ENCODE measurements at places on chromosomes 3 and 15.

DNA sequence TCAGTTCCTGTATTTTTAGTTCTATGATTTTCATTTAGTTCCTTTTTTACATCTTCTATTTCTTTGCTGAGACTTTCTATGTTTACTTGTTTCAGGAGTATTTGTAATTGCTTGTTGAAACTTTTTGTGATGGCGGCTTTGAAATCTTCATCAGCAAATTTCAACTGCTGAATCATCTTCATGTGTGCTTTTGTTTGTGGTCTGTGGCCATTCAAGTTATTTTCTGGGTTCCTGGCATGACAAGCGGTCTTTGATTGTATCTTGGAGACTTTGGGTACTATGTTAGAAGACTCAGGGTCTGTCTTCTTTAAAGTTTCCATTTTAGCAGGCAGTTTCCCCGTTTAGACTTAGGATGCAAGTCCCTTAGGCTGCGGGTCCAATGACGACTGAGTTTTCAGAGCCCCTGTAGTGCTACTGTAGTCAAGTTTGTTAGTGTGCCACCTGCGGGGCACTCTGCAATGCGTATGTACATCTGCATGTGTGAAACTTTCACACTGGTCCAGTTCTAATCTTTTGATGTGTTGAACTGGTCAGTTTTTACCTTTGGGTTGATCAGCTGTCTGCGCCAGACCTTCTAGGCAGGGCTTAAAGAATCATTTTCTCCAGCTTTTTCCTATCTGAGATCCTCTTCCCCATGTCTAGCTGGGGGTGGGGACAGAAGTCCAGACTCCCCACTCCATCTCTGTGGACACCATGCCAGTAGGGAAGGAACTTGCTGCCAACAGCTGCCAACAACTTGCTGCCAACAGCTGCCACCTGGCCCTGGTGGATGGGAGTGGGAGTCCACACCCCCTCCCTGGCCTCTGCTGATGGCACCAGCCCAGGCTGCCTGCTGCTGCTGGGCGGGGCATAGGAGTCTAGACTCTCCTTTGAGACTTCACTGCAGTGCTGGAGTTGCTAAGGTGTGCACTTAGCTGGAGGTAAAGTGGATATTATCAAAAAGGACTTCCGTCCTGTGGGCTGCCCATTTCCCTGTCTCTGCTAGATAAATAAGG is 190.9 kb downstream of the TJP1 start:
- DNase-seq = no peak

DNA sequence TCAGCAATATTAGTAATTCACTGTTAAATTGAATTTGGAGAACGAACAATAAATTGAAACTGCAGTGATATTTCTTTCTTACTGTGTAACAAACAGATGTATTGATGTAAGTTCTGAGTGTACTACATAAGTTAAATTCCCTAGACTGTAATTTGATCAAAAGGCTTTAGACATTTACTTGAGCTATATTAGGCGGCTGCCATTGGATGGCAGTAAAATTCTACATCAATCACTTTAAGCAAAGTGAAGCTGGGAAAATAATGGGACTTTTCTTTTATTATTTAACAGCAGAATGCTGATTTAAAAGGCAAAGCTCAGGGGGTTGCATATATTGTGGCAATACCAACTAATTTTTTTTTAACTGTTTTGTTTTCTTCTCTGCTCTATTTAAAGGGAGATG is 212.6 kb upstream of the PLSCR5 start:
- DNase-seq = no peak

- DNase-seq = no peak
Measured at GRCh38 chr3:66592016-66592761, 91.4 kb upstream of the LRIG1 start.

DNA sequence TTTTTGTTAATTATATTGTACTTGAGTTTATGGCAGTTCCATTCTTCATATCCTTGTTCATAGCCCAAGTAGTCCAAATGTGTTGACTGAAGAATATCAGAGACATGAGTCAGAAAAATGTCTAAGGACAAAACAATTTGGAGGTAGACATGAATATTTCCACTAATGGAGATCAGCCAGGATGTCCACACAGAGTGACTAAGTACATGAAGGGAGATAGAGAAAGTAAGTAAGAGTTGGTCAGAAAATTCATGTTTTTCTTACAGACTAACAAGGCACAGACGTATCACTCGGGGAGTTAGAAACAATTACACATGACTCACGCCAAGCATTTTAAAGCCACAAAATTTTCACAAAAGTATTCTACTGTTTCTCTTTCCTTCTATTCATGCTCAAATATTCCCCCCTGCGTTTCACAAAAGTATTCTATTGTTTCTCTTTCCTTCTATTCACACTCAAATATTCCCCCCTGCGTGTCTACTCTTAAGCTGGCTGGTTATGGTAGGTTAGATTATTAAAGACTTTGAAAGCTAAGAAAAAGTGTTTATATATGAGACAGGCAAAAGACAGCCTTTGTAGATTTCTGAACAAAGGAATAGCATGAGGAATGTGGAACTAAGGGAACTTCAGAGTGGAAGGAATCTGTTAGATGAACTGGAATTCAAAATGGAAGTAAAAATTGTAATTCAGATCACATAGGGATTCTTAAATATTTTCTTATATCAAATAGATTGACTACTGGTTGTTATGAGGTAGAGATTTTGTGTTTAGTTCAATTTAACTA is 648.7 kb upstream of the CCDC54 start:
- DNase-seq = no peak

GRCh38 chr3:40307176-40307575 is 2.3 kb upstream of the EIF1B start:
- no peak for DNase-seq

DNA sequence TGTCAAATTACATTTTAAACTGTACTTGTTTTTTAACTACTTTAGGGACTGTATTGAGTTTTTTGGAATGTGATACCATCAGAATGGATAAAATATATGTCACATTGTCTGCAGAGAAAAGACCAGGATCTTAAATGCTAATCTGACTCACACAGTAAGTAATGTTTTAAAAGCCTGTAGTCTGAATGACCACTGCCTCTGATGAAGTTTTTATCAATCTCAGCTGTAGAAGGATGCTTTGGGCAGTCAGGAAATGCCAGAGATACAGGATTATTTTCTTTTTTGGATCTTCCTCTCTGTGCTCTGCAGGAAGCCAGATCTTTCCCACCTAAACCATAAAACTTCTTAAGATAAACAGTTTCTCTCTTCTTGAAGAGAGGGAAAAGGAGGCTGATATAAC is 73.1 kb upstream of the PRTG start:
- DNase-seq = no peak

DNA sequence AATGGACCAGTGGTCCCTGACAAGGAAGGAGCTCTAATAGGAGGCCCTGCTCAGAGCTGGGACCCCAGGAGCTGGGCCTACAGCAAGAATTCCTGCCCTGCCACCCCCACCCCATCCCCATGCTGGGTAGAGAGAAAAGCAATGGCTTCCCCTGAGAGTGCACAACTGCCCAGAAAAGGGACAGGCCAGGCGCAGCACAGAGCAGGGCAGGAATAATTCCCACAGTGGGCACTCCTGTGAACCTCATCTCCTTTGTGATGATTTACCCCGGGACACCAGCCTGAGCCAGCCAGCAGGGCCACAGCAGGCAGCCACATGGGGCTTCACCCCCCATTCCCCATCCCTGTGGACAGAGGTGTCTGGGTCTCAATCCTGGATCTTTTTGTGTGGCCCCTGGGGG is 104.0 kb upstream of the IQSEC1 start:
- DNase-seq = no peak

GRCh38 chr3:111801693-111802092 is 57.4 kb upstream of the PHLDB2 start:
- DNase-seq = no peak

- no peak for DNase-seq
Measured at GRCh38 chr15:61869656-61870055, 190.6 kb downstream of the VPS13C start.

- DNase-seq = no peak
Measured at GRCh38 chr15:83498801-83499200, 51.7 kb downstream of the SH3GL3 start.

DNA sequence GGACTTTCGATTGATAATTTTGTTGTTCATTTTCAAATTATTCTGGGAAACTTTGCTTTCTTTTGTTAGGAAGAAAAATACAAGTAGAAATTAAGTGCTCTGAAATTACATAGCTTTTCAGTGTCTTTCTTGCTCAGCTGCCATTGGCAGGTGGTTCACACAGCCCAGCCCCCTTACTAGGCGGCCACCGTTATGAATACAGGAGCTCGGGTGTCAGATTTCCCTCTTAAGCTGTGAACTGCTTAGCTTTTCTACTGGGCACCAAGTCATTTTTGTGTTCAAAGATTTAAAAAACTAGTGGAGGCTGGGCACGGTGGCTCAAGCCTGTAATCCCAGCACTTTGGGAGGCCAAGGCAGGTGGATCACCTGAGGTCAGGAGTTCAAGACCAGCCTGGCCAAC is 55.2 kb downstream of the HMG20A start:
- no peak for DNase-seq

DNA sequence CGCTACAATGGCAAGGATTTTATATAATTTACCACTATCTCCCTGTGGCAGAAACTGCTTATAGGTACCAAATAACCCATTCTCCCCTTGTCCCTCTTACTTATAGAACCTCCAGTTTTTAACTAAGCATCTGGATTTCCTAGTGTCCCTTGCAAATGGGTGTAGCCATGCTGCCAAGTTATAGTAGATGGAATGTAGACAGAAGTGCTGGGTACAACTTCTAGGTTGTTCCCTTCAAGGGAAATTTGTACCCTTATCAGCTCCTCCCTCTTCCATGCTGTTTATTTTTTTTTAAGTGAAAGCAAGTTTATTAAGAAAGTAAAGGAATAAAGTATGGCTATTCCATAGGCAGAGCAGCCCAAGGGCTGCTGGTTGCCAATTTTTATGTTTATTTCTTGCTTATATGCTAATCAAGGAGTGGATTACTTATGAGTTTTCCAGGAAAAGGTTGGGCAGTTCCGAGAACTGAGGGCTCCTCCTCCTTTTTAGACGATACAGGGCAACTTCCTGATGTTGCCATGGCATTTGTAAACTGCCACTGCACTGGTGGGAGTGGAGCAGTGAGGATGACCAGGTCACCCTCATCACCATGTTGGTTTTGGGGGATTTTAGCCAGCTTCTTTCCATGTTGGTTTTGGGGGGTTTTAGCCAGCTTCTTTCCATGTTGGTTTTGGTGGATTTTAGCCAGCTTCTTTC is 40.1 kb upstream of the TM4SF19 start:
- DNase-seq = peak; percentile 22

DNA sequence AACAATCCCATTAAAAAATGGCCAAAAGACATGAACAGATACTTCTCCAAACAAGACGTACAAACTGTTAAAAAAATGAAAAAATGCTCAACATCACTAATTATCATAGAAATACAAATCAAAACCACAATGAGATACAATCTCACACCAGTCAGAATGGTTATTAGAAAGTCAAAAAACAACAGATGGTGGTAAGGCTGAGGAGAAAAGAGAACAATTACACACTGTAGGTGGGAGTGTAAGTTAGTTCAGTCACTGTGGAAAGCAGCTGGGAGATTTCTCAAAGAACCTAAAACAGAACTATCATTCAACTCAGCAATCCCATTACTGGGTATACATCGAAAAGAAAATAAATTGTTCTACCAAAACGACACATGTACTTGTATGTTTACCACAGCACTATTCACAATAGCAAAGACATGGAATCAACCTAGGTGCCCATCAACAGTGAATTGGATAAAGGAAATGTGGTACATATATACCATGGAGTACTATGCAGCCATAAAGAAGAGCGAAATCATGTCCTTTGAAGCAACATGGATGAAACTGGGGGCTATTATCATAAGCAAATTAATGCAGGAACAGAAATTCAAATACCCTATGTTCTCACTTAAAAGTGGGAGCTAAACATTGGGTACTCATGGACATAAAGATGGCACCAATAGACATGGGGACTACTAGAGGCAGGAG is 51.5 kb downstream of the MYO1E start:
- DNase-seq = no peak

DNA sequence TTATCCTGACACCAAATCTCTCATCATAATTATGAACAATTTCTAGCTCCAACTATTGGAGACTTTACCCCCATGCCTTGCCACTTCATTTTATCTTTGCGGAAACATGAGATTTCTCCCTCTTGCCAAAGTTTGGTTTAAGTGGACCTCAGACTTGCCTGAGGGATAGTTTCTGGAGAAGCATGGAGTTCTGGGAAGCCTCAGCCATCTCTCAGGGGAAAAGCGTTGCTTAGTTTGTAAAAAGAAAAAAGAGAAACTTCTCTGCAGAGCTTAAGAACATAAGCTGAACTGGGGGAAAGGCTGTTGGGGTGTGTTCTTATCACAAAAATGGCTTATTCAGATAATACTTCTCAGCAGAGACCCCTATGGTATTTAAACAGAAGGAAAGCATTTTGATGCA is 347.4 kb upstream of the ADAMTS9 start:
- DNase-seq = no peak

- no peak for DNase-seq
Measured at GRCh38 chr15:54987881-54988280, 208.9 kb downstream of the RSL24D1 start.

GRCh38 chr3:5239602-5240001 is 52.1 kb downstream of the EDEM1 start:
- no peak for DNase-seq

DNA sequence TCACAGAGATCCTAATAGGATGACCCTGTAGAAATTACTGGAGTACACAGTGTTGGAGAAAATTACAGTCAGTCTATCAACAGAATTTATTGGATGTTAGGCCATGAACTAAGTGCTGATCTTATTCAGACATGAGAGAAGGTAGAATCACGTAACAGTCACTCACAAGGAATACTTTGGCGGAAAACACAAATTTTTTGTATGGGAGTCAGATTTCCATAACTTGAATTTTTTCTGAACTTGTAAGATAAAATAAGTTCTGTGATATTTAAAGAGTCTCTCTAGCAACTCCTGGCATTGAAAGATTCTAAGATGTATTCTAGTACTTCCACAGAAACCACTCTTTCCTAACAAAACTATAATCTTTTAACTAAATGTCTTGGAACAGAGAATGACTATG is 178.8 kb upstream of the MME start:
- DNase-seq = no peak

DNA sequence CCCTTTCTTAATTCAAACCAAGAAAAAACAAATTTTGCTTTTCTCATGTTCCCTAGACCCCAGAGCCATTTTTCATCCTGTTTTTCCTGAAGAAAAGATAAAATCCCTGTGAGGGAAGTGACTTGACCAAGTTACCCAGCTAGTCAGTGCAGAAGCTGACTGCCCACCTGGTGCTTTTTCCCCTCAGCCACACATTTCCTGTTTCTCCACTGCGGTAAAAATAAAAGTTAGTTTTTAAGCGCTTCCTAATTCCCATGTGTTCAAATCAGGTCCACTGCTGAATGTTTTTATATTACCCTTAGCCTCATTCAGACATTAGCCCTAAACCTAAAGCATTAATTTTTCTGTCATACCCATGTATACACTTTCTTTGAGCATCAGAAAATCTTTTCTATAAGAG is 26.1 kb downstream of the PPP2R3A start:
- no peak for DNase-seq

- no peak for DNase-seq
Measured at GRCh38 chr3:73509066-73509465, 115.7 kb downstream of the PDZRN3 start.

GRCh38 chr3:134824791-134825190 is 29.7 kb downstream of the EPHB1 start:
- no peak for DNase-seq

Data from activated CD4-positive, alpha-beta T cell treated with anti-CD3 and anti-CD28 coated beads, Interleukin-2, amount 50 U/mL, for 16 hours (primary cell).